Anterior cingulate cortex (tissue), 58 donors: ENCODE measurements at places on chromosomes 6 and 20.

GRCh38 chr20:5870568-5870981 is 79.8 kb downstream of the TRMT6 start:
- DNase-seq, result no peak

DNA sequence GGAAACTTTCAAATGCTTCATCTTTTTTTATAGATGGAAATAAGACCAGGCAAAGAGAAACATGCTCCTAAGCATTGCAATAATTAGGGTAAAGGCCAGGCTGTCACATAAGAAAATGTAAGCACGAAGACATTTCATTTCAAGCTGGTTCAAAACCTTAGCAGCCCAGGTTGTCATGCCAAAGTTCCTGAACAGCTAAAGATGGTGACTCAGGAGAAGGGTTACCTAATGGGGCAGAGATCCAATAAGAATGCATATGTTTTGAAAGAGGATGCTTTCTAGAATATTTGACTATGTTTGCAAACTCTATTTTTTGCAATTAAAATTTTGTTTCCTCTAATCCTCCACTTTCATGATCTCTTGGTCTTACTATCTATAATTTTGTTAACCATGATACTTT is 65.6 kb upstream of the PHACTR2 start:
- DNase-seq, result no peak

DNA sequence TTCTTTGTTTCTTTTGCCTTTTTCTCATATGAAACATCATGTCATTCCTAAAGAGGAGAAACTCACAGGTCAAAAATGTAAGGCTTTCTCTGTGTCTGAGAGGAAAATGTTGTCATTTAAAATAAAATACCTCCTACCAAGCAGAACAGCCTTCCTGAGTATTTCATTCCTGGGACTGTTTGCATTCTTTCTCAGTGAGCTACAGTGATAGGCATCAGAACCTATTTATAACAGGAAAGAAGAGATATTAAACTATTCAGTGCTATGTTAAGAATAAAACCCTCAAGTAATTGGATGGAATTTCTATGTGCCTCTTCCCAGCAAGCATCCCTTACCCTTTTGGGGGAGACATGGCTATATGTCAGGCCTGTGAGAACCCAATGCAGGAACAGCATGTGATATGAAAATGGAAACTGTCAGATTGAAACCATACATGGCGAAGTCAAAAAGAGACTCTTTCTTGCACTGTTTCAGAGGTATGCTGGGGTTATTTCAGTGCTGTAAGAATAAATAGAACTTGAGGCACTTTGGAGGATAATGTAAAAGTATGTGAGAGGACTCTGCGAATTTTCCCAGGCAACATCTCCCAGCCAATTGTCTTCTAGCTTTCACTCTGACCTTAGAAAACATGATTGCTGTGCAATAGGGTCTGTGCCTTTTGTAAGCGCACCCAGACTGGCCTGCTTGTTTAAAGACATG is 133.8 kb upstream of the CCN2 start:
- no peak for DNase-seq

- DNase-seq, result no peak
Measured at GRCh38 chr20:19953606-19954005, 63.6 kb upstream of the NAA20 start.

DNA sequence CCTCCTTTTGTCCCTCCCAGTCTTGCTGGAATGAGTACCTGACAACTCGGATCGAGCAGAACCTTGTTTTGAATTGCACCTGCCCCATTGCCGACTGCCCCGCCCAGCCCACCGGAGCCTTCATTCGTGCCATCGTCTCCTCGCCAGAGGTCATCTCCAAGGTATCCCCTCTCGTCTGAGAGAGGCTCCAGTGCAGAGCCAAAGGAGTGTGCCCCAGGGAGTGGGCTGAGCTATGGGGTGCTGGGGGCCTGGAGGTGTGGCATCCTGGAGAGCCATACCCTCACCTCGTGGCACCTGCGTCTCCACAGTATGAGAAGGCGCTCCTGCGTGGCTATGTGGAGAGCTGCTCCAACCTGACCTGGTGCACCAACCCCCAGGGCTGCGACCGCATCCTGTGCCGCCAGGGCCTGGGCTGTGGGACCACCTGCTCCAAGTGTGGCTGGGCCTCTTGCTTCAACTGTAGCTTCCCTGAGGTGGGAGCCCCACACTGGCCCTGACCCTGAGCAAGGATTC is 8.8 kb downstream of the DNPH1 start:
- no peak for DNase-seq

DNA sequence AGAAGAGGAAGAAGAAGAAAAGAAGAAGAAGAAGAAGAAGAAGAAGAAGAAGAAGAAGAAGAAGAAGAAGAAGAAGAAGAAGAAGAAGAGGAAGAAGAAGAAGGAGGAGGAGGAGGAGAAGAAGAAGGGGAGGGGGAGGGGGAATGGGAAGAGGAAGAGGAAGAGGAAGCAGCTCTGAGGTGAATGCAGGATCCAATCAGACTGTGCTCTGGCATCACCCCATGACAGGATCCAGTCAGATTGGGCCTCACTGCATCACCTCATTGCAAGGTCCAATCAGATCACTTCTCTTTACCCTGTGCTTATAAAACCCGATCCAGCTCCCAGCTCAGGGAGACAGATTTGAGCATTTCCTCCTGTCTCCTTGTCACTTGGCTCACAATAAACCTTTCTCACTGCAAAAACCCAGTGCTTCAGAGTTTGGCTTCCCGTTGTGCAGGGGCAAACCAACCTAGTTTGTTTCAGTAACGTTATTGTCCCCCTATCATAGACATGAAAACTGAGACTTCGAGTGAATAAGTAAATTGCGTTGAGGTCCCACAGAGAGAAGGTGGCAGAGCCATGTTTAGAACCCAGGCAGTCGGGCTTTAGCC is 28.6 kb upstream of the YWHAB start:
- DNase-seq, result no peak

GRCh38 chr20:9368893-9369292 is 145.5 kb upstream of the LAMP5 start:
- DNase-seq, result no peak

DNA sequence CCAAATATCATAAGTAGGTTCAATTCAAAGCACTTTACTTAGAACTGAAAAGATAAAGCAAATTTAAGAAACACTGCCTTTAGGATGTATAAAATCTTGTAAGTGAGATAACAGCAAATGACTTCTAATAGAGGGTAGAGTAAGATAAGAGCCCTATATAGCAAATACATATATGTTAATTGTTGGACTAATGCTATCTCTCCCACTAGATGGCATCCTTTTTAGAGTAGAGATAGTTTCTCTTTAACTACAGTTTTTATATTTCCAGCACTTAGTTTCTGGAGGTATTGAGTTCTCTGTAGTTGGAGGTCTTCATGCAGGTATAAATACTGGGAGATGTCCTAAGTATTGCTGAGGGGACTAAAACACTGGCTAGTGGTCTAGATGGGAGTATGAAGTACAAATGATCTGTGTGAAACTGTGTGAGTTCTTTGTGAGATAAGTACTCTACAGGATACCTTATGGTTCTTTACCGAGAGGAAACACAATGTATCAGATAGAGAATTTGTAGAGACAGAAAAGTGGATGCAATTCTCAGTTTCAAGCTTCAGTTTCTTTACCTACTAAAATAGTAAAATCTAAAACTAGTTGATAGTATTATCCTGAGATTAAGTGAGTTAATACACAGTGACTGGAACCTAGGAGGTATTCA is 399.3 kb downstream of the KHDRBS2 start:
- no peak for DNase-seq

- DNase-seq, result no peak
Measured at GRCh38 chr20:57659517-57660180, 39.4 kb upstream of the ZBP1 start.

DNA sequence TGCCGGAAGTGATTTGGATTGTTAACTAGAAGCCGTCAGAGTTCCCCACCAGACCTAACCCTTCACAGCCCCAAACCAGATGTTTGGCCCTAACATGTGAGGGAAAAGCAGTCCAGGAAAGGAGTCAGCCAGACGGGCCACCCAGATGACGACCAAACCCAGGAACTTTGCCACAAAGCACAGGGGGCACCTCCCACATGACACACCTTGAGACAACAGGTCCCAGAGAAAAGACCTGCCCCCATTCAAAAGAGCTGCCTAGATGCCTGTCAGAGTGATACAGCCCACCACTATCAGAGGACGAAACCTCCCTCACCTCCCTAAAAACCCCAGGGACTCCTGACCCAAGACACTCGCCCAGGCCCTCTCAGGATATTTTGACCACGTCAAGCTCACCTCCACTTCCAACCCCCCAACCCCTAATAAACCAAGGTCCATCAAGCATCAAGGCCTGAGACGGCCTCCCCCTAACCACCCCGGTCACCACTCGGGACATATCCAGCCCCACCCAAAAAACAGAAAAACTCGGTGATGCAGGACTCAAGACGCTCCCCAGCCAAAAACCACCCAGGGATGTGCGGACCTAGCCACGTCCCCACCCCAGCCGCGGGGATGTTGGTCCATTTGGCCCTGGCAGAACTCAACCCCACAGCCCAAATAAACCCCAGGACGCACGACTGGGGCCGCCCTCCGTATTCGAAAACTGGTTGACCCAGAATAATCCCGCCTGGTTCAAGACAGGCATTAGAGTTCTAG is 662 bp downstream of the ZNF343 start:
- DNase-seq, result no peak

- DNase-seq, result no peak
Measured at GRCh38 chr20:49400904-49401303, 81.6 kb downstream of the KCNB1 start.

GRCh38 chr6:12709116-12709515 is 7.5 kb upstream of the PHACTR1 start:
- no peak for DNase-seq

DNA sequence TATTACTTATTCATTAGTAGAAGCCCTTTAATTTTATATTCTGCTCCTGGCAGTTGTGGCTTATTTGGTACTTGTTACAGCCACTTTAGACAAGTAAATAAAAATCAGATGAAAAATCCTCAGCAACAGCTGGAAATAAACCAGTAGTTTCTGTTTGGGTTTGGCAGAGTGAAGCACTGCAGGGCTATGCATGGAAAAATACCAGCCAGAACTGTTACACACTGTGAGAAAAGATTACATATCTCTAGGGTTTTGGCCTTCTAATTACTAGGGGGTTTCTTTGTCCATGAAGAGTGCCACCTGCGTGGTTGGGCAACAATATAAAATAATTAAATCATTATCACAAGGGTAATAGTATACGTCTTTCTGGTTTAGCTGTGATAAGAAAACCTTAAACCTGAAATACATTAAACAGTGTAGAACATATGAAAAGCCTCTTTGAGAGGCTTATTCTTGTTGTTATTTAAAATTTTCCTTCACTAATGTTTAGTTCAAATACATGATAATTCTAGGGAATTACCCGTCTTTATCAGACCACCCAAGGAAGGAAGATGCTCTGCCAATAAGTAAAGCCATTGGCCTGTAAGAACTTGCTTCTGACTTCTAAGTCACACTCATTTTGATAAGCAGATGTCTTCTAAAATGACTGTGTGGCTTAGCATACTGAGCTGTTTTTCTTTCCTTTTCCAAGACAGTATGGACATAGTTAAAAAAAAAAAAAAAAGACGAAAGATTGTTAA is 320.0 kb upstream of the FLRT3 start:
- no peak for DNase-seq

- no peak for DNase-seq
Measured at GRCh38 chr6:15401769-15402250, 155.9 kb downstream of the JARID2 start.
